Nephron progenitor cell (in vitro differentiated cells): ENCODE measurements at places on chromosomes 1 and 21.
A peak's percentile ranks its signal among the peaks of the same experiment; 100 is the strongest.

DNA sequence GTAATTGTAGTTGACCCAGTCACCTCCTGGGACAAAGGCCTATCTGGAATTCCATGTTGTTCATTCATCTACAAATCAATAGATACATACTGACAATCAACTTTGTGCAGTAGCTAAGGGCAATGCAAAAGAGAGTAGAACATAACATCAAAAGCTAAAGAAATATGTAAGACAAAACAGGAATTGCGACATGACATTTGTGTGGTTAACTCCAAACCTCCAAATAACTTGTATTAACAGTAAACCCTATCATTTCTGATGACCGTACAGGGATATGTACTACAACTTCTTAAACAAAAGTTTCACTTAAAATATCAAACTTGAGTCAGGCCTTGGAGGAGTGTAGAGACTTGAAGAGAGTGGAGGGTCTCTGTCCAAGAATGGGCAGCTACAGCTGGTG lies 317.6 kb downstream of the SPATA17 start:
- DNase-seq = no peak

- DNase-seq = no peak
These were observed 25.0 kb downstream of the PGBD5 start for GRCh38 chr1:230401101-230401500.

DNA sequence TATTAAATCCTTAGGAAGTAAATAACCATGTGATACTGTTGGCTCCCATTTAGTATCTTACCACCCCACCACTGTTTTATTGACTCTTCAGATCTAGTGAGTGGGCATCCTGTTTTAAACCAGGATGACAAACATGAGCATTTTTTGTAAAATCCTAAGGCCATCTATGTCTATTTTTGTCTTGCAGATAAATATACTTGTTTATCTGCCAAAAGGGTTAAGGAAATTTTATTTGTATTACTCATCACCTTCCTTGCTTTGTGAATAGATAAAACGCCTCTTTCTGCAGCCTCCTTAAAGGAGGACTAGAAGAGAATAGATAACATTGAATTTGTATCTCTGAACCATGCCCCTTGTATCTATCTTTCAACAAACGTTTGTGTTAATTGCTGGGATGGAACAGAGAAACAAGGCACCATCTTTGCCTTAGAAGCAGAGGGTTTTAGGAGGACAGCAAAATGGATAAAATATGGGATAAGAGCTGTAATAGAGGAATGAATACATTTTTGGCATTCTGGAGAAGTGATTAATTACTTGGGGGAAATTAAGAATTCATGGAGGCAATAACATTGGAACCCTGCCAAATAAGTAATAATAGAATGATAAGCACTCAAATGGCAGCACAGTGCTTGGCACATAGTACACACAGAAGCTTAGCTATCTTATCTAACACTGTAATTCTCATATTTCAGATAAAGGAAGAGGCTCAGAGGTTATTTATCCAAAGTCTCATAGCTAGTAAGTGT lies 14.7 kb downstream of the YTHDF2 start:
- no peak for DNase-seq

GRCh38 chr1:21437341-21437640 lies 2.6 kb upstream of the NBPF3 start:
- DNase-seq = no peak

DNA sequence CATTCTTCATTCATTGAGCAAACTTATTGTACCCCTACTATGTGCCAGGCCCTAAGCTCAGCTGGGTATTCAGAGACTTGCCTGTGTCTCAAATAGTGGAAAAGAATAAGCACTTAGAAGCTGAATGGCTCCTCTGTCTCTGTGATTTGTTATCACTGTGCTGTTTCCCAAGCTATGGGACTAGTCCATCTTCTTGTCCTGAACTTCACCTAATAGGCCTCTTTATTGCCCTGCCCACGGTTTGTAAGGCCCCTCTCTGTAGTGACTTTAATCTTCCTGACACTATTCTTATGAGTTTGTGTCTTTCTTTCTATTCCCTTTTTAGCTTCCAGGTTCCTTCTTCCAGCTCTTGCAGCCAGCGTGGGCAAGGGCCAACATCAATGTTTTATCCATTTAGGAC lies 85.4 kb upstream of the LPGAT1 start:
- DNase-seq = no peak

GRCh38 chr1:40096646-40096976 lies 441 bp downstream of the PPT1 start:
- no peak for DNase-seq

DNA sequence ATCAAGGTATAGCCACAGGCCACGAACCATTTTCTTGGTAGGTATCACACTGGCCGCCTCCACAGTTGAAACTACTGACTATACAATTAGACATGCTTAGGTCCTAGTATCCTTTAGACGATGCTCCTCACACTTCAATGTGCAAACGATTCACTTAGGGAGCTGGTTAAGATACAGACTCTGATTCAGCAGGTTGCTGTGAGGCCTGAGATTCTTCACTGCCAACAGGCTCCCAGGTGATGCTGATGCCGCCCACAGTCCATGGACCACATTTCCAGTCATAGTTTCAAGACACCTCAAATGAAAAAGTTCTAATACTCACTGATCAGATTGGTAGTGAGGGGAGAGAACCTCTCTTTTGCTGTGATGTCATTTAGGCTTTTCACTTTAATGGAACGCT lies 6.8 kb downstream of the ATP5PO start:
- no peak for DNase-seq

GRCh38 chr21:24456358-24456757 lies 1150.9 kb downstream of the MRPL39 start:
- DNase-seq = no peak

- no peak for DNase-seq
These were observed 190.2 kb upstream of the ADAMTS5 start for GRCh38 chr21:27157097-27157496.

- no peak for DNase-seq
These were observed 741.4 kb downstream of the PLA2G4A start for GRCh38 chr1:187570166-187570565.

GRCh38 chr1:99704356-99704816 lies 58.5 kb downstream of the PALMD start:
- DNase-seq = no peak

- DNase-seq = no peak
These were observed 122.3 kb upstream of the SLC44A3 start for GRCh38 chr1:94697839-94698238.

DNA sequence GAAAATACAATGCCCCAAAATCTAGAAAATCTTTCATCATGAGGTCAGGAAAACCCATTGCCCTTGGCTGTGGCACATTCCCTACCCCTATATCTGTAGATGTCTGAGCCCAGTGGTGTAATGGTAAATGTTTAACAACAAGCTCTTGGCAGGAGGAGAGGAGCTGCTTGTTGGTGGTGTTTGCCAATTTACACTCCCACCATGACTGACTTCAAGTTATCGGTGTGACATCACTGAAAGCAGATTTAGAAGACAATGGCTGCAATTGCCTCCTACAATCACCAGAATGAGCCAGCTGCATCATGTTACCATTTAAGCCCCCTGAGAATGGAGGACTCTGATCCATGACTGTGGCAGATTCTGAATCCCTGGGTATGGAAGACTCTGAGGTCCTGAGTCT lies 70.9 kb downstream of the SDC3 start:
- DNase-seq = no peak

GRCh38 chr1:160789702-160790611 lies 6.0 kb upstream of the LY9 start:
- no peak for DNase-seq

GRCh38 chr1:20325844-20326420 lies 35.3 kb downstream of the VWA5B1 start:
- DNase-seq = no peak

GRCh38 chr1:8879922-8880676 lies 1.6 kb upstream of the ENO1 start:
- no peak for DNase-seq

- DNase-seq = no peak
These were observed 127.6 kb upstream of the VAMP3 start for GRCh38 chr1:7643530-7643929.

DNA sequence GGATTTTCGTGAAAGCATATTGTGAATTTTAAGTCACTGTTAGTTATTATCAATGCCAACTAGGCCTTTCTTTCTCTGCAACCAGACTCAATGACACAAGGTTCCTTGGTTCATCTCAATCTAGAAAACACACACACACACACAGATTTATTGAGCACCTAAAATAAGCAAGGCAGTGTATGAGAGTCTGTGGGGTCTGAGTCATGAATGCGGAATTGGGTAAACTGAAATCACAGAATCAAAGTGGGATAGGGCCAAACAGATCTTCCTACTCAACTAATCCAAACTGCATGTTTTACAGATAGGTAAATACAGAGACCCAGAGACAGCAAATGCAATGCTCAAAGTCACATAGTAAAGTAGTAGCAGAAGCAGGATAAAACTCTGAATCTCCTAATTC lies 48.5 kb upstream of the NRDC start:
- DNase-seq = no peak

- no peak for DNase-seq
These were observed 1265.1 kb downstream of the BRINP3 start for GRCh38 chr1:189212606-189213005.

- DNase-seq = no peak
These were observed 240.4 kb downstream of the DPYD start for GRCh38 chr1:97680470-97680869.

DNA sequence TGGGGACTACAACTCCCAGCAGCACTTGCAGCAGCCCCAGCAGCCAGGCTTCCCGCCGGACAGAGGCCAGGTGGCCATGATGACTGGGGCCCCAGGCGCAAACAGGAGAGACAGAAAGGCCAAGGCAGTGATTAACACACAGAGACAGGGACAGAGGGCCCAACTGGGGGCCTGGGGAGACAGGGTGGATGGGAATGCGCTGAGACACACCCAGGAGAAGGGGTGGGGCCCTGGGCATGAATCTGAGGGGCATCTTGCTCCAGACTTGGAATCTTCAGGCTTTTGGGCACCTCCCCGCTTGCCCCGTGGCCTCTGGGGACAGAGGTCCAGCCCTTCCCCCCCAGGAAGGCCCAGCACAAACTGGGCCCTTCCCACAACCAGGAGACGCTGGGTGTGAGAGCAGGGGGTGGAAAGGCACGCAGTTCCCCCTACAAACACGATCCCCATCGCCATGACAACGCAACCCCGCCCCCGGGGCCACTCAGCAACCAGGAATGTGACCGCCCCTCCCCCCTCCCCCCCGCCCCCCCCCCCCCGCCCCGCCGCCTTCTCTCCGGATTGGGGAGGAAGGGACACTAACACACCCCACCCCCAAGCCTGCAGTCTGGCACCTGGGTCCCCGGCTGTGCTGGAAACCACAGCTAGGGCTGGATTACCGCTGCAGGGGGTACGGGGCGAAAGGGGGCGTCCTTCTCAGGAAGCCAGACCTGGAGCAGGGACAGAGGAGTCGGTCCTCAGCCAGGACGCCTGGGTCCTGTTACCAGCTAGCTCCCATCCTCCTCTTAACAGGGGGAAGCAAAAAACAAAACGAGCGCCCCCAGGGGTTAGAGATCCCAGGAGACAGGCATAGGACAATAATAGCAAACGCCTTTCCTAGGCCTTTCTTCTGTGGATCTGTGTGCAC lies 4.5 kb downstream of the HDGF start:
- DNase-seq = peak; percentile 93

- no peak for DNase-seq
These were observed 4.6 kb downstream of the KCNC4 start for GRCh38 chr1:110214454-110215404.

- DNase-seq = no peak
These were observed 110.8 kb downstream of the GREM2 start for GRCh38 chr1:240501115-240501514.

DNA sequence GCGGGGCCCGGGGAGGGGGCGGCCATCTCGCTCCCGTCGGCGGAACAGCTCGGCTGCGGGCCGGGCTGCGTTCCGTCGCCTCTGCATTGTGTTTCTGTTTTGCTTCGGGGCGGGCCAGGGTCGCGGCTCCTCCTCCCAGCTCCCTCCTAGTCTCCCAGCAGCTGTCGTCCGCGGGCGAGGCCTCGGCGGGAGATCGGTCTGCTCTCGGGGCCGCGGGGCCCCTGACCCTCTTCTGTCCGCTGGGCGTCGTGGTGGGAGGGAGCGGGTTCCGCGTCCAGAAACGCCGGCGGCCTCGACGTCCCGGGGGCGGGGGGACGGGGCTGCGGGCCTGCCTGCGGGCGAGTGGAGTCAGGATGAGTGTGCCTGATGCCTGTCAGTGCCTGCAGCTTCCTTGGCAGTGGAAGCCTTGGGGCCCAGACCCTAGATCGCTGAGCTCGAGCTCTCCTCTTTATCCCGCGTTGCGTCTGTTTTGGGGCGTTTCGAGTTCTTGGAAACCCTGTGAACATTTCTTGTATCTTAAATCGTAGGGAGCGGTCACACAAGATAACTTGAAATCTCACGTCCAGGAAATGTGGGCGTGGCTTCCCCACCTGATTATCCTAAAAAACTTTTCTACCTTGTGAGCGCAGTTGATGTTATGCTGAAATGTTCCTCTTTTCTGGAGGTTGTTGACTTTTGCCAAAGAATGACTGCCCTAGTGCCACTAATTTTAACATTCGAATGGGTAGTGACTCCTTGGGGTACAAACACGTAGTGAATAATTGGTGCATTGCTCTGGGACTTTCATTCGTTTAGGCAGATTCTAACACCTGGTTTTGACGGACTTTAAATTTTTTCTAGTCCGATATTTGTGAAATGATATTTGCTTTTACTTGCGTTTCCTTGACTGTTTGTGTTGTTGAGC lies 676 bp downstream of the MORC3 start:
- no peak for DNase-seq

GRCh38 chr1:233042834-233043233 lies 92.4 kb downstream of the NTPCR start:
- no peak for DNase-seq

DNA sequence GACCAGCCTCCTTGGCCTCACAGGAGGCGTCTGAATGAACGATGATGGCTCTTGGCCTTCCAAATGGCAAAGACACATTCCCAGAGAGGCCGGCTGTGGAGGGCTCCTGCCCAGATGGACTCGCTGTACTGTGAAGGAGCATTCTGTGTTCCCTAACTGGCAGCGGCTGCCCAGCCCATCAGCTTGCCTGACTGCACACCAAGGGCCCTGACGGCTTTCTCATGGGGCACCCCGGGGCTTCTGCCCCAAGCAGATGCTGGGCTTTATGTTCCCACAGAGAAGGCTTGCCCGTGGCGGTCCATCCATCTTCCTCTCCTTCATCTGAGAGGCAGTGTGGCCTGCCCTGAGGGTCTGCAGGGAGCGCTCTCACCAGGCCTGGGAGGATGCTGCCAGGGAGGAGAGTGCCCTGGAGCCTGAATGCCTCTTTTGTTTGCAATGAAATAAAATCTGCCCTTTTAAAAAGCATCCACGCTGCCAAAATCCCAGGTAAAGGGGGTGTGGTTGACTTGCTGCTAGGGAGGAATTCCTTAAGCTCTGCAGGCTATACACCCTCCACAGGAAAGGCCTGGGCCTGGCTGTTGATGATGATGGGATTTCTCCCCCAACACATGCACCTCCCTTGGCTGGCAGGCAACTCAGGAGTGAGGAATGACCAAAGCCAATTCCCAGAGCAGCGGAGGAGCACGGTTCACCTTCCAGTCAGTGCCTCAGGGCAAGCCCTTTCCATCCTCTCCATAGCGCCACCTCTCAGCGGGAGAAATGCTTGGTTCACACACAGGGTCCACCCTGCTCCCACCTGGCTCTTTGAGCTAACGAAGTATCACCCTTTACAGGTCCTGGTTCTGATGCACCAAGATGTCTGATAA lies 84.6 kb upstream of the SSX2IP start:
- DNase-seq = no peak

- no peak for DNase-seq
These were observed 610.6 kb upstream of the ZP4 start for GRCh38 chr1:238501290-238501689.

GRCh38 chr1:54404263-54404662 lies 1.9 kb downstream of the SSBP3 start:
- no peak for DNase-seq
